ENCODE measurements at places on chromosomes 12 and 14.

- no peak for DNase-seq
Observed at GRCh38 chr12:101863981-101864380, 13.4 kb upstream of the DRAM1 start.

- no peak for DNase-seq
Observed at GRCh38 chr12:47979686-47980085, 16.3 kb downstream of the TMEM106C start.

- DNase-seq: no peak
Observed at GRCh38 chr14:24705840-24706239, 71.8 kb upstream of the GZMB start.

DNA sequence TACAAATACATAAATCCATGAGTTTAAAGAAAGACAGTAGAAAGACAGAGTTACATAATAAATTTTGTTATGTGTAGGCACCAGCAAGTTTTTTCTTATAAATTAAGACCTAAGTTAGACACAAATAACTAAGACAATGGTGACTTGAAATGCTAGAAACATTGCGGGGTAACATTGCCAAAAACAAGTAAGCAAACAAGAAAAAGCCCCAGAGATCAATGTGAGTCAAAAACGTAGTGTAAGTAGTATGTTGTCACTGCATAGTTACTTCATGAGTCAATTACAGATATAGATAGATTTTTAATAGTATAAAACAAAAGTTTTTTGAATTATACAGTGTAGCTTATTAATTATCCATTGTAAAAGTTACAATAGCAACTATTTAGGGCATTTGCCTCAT lies 83.4 kb downstream of the CNTN1 start:
- DNase-seq: no peak

- DNase-seq: no peak
Observed at GRCh38 chr14:76280221-76280620, 95.7 kb upstream of the ESRRB start.

- no peak for DNase-seq
Observed at GRCh38 chr14:61585598-61586543, 109.4 kb upstream of the HIF1A start.

DNA sequence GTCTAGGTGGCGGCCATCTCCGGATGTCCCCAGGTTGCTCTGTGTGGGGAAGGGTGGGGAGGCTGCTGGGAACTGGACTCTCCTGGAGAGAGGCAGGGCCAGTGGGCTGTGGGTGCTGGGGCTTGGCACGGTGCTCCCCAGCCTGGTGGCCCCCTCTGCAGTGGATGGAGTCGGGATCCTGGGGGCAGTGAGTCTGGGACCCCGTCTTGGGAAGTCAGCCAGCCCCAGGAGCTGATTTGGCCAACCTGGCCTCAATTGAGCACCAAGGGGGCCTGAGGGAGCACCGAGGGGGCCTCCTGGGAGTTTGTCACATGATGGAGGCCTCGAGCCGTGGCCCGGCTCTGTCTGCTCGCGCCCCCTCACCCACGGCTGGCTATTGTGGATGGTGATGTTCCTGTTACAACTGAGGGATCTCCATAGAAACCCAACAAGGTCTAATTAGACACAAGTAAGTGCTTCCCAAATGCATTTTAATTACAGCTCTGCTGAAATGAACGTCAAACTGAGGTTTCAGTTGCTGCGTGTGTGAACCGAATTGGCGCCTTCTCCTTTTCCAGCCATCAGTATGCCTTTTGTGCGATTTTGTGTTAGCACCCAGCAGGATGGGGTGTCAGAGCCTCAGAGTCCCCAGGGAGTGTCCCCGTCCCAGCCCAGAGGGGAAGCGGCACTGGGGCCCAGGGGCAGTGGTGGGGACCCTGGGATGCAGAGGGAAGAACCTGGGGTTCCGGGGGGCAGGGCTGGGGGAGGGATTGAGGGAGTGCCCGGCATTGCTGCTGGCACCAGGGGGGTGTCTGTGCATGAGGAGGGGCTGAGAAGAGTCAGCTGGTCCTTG lies 71.8 kb downstream of the KIF26A start:
- no peak for DNase-seq

DNA sequence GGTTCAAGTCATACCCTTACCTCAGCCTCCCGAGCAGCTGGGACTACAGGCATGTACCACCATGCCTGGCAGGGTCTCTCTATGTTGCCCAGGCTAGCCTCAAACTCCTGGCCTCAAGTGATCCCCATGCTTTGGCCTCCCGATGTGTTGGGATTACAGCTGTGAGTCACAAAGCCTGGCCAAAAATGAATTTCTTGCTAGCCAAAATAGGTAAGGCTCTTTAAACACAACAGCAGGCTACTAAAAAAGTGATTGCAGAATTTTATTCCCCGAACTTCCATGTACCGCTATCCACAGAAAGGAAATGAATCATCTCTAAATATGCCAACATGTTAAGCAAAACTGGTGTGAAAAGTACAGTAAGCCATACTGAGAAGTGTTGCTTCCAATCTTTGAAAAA lies 50.6 kb downstream of the WDHD1 start:
- DNase-seq: no peak

GRCh38 chr12:80692114-80692513 lies 15.3 kb upstream of the MYF6 start:
- DNase-seq: no peak

DNA sequence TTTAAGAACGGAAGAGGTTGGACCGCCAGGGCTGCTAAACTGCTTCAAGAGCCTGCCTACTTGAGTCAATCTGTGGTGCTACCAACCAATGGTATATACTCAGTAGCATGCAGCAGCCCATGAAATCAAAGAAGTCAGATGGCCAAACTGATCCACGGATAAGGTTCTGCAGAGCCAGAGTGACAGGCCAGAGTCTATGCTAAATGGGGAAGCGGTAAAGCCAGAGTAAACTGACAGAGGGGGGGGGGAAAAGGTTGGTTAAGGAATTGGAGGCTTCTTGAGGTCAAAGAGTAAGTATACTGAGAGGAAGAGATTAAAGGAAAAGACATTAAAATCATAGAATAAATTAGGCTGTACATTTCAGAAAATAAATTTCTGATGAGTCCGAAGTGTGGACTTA lies 15.4 kb upstream of the SLC6A13 start:
- DNase-seq: no peak

GRCh38 chr12:93025145-93026103 lies 96.3 kb upstream of the EEA1 start:
- no peak for DNase-seq

DNA sequence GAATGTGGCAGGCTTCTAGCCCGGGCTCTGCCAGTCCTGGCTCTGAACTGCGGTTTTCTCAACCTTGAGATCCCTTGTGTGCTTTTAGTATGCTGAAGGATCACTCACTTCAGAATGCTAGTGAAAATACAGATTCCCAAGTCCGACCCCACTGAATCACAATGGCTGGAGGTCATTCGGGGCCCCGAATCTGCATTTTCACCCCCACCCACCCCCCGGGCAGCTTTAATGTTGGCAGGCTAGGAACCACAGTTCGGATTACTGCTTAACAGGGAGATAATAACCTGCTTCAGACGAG lies 573 bp upstream of the SUSD6 start:
- no peak for DNase-seq

DNA sequence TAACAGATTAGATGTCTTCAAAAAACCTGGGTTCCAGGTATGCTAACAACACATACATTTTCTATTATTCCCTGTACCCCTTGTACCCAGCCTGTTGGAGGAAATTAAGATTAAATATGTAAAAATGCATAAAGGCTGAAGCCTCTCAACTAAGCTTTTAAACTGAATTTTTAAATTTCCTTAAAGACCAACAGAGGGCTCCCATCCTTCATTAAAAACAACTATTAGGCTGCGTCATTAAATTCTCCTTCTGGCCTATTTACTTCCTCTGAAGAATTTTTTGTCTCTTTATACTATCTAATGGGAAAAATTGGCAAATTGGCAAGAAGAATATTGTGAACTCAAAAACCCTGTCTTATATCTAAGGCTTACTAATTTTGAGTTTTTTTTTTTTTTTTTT lies 21.8 kb downstream of the SENP1 start:
- DNase-seq: no peak

GRCh38 chr12:13000925-13001774 lies 1.1 kb upstream of the HEBP1 start:
- peak; percentile 12 for DNase-seq

- no peak for DNase-seq
Observed at GRCh38 chr12:104207416-104208205, 8.0 kb upstream of the TXNRD1 start.

GRCh38 chr14:64506721-64507120 lies 2.2 kb downstream of the ZBTB1 start:
- no peak for DNase-seq

GRCh38 chr14:68994056-68994455 lies 15.0 kb upstream of the ACTN1 start:
- DNase-seq: no peak

DNA sequence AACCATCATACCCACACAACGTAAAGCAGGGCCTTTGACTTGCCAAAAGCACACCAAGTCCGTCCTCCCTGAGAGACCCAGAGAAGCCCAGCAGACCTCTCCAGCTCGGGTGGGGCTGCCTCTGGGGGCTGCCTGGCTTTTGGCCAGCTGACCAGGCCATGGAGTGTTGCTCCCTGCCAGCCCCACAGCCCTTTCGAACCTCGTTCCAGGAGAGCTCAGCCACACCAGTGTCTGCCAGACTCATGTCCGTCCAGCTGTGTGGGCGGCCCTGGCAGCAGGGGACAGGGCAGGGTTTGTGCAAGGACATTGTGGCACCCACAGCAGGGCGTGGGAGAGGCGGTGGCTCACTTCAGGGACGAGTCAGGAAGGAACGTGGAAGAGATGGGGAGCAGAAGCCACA lies 22.6 kb upstream of the IRF2BPL start:
- DNase-seq: no peak

- DNase-seq: no peak
Observed at GRCh38 chr14:23310546-23310945, 3.9 kb downstream of the BCL2L2 start.

- DNase-seq: no peak
Observed at GRCh38 chr12:47986832-47987231, 17.4 kb downstream of the COL2A1 start.

GRCh38 chr12:97046901-97047300 lies 139.8 kb downstream of the NEDD1 start:
- no peak for DNase-seq

DNA sequence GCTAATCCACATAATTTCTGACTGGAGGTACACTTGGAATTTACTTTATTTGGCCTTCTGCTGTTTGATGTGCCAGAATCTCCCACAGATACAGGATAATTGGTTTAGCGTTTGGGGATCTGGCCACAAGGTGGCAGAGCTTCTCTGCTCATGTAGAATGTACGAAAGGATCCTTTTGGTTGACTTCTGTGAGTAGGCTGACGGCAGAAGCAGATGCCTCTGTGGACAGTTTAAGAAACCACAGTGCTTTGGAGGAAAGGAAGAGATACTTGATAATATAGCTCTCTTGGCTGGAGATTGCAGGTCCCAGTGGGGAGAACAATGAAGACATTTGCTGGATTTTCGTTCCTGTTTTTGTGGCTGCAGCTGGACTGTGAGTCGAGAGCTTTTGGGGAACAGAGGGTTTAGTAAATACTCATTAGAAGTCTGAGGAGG lies 75.3 kb upstream of the OR4E1 start:
- no peak for DNase-seq

DNA sequence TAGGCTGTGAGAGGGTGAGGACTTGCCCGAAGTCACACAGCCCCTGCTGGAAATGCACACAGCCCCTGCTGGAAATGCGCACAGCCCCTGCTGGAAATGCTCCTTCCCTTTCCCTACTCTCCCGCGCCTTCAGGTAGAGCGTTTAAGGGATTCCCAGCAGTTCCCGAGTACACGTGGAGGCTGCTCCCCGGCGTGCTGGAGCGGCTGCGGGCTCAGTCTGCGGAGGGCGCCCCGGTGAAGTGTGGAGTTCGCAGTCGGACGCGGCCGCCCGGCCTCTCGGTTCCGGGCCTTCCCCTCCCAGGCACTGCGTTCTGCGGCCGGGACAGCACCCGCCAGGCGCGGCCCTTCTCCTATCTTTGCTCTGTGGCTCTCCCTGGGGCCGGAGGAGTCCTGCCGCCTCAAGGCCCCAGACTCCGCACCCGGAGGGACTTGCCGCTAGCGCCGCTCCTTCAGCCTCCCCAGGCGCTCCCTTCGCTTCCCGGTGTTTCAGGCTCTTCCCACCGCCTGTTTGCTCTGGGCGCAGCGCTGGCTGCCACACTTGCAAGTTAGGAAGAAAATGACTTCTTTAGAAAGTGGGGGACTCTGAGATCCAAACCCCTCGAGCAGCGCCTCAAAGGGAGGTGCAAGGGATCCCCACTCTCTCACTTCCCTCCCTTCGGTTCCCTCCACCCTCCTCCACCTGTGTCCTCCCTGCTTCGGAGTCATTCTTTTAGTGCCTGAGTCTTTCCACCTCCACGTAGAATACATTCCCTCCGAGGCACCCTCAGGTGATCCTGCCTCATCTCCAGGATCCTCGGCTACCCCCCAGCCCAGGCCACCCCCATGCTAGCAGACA lies 8.3 kb upstream of the TBX5 start:
- no peak for DNase-seq

GRCh38 chr12:46578190-46578982 lies 205.8 kb upstream of the SLC38A2 start:
- no peak for DNase-seq

DNA sequence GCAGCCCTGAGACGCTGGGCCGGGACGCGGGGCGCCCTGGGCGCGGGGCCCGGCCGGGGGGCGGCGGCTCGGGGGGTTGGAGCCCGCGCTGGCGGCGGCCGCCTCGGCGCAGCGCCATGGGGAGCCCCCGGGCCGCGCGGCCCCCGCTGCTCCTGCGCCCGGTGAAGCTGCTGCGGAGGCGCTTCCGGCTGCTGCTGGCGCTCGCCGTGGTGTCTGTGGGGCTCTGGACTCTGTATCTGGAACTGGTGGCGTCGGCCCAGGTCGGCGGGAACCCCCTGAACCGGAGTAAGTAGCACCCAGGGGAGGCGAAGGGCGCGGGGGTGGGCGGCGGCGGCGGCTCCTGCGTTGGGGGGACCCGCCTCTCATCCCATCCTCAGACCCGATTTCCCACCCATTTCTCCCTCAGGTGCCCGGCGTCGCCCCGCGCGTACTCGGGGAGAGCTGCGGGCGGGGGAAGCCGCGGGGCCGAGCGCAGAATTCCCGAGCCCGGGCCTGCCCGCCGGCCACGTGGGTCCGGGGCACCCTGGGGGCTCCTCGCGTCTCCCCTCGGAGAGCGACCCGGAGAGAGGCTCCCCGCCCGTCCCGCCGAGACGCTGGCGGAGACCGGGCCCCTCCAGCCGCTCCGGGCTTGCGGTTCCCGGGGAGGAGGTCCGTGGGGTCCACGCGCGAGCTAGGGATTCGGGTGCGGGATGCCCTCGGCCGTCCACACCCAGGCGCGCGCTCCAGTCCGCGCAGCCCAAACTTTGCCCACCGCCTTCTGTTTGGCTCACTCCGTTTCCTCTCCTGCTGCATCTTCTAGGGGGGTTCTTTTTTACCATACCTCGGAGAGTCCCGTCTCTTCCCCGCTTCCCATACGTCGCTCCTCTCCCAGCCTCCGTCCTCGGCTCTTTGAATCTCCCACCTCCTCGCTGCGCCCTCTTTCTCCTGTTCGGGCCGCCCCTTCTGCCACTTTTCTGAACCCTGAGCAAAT lies 807 bp downstream of the B4GALNT3 start:
- no peak for DNase-seq

GRCh38 chr14:100330388-100330931 lies 7.3 kb downstream of the SLC25A47 start:
- DNase-seq: no peak

All from stimulated activated CD8-positive, alpha-beta memory T cell treated with anti-CD3 and anti-CD28 coated beads, Interleukin-15, amount 100 ng/mL, for 4 hours (primary cell).